Activated CD8-positive, alpha-beta T cell treated with anti-CD3 and anti-CD28 coated beads for 36 hours (primary cell): ENCODE measurements at places on chromosomes 1 and 21.
A peak's percentile ranks its signal among the peaks of the same experiment; 100 is the strongest.

DNA sequence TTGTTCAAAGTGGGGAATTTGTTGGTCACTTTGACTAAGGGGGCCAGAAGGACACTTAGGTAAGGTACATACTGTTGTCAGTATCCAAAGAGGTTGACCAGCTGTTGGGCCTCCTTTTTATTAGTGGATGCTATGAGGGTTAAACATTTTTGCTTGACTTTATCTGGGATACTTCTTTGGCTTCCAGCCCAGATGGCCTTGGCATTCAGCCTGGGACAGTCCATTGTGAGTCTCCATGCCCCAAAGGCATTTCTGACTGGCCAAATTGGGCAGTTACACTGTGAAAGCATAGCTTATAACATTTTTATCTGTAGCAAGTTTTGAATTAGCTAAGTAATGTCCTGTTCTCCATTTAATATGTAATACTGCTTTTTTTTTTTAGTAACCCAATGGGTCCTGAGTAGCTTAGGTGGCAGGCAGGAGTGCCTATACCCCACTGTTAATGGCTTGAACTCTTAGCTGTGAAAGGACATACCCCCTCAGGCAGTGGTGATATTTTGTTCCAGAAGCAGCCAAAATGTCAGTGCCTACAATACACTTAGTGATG, 35.4 kb upstream of the CD1D start:
- no peak for DNase-seq
- H3K27me3 ChIP-seq: no peaks in the 10 kb centered on the region
- no peaks in the 10 kb centered on the region for H3K36me3 ChIP-seq
- H3K4me3 ChIP-seq: no peak overlapping the region
- H3K27ac ChIP-seq: no peak overlapping the region
- H3K4me1 ChIP-seq: peaks cover 18% of the 10 kb centered on the region

- H3K36me3 ChIP-seq: no peaks in the 10 kb centered on the region
- peaks cover 16% of the 10 kb centered on the region for H3K27me3 ChIP-seq
- peaks cover 4% of the 10 kb centered on the region for H3K4me1 ChIP-seq
- H3K27ac ChIP-seq: no peak overlapping the region
- peak; percentile 79 for DNase-seq
Observed at GRCh38 chr1:175338387-175339135, 146.0 kb upstream of the KIAA0040 start.

- H3K27me3 ChIP-seq: no peaks in the 10 kb centered on the region
- H3K36me3 ChIP-seq: peaks cover 42% of the 10 kb centered on the region
Observed at GRCh38 chr21:37232274-37233018, 34.7 kb downstream of the VPS26C start.

DNA sequence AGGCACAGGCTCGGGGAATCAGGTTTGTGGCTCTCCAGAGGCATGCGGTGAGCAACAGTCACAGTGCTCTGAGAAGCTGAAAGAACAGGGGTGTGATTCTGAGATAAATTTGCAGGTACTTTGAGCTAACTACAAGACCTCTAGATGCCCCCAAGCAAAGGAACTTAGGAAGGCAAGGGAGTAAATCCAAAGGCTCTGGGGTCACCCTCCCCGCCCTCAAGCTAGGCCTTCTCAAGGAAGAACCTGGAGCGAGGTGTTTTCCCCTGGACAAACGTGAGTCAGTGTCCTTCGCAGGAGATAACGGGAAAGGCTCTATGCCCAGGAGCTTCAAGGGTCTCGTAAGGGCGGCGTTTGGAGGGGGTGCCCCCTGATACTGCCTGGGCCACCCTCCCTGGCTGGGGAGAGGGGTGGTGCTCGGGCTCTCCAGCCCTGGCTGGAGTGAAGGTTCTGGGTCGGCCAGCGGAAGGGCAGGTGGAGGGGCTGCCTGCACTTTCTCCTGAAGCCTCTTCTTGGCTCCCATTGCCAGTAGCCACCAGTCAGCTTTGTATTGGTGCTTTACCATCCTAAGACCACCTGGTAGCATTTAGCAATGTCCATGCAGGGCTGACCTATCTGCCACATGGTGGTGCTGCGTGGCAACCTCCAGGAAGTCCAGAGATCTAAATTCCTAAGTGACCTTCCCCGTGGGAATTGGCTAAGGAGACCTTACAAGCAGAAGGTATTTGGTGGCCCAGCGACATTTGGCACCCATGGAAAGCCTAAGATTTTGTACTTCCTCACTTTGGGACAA, 44.0 kb downstream of the GPR161 start:
- H3K4me3 ChIP-seq: no peak overlapping the region
- H3K27me3 ChIP-seq: no peaks in the 10 kb centered on the region
- no peaks in the 10 kb centered on the region for H3K36me3 ChIP-seq

DNA sequence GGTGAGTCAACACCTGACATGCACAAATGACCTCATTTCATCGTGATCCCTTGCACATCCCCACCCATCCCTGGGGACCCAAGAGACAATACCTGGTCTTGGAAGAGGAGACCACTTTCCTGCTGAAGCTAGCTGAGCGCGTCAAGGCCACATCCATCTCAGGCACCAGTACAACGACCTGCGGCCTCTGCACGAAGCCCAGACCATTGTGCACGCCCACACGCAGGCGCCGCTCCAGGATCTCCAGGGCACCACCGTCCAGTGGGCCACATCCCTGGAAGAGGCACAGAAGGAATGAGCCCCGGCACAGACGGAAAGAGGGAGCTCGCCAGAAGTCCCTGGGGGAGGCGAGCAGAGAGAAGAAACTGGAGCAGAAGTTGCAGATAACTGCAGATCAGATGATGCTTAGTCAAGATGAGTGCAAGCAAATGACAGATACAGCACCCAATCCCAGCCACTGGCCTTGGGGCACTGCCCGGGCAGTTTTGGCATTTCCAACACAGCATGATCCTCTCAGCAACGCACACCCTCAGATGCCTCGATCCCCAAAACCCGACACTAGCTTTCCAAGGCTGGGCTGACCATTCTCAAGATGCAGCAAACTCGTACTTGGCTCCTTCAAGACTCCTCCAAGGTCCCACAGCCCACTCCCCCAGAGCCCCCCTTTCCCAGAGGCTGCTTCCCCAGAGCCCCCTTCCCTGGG, 44.1 kb downstream of the NPHP4 start:
- DNase-seq: no peak
- peaks cover 12% of the 10 kb centered on the region for H3K36me3 ChIP-seq
- no peak overlapping the region for H3K4me3 ChIP-seq
